ENCODE measurements at places on chromosomes 4 and X.

GRCh38 chr4:80257851-80258250 lies 8.6 kb upstream of the FGF5 start:
- DNase-seq = no peak

- DNase-seq = peak; percentile 9
These were observed at the start of gene SPP1 for GRCh38 chr4:87975466-87975865. TSS of gene SPP1 (plus strand) at chr4:87975714. CDS start at chr4:87976896, 1,182 bp downstream.

DNA sequence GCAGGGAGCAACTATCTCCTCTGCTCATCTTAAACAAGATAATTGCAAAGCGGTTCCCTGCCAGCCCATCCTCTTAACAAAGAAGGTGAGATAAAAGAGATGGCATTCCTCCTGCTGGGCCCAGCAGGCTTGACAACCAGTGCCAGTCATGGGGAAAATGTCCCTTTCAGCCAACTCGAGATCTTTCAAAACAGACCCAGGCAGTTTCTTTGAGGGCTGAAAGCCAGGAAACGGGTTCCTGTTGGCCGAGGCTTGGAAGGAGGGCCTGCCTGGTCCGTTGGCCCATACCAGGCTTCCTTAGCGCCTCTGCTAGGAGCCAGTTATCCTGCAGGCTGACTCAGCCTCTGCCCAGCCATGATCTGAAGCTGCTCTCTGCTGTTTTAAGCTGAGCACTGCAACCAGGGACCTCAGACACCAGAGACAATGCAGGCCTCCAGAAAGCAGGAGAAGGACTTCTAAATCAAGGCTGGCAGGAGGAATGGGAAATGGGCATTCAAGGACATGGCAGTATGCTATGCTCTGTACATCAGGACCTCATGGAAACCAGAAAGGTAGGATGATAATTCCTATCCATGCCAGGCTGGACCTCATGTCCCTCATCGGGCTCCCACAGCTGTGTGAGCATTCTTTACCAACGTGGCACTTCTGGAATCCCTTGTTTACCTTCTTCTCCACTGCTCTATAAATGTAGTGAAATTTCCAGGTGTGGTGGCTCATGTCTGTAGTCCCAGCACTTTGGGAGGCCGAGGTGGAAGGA lies 42.4 kb upstream of the SLC2A9 start:
- DNase-seq = no peak

DNA sequence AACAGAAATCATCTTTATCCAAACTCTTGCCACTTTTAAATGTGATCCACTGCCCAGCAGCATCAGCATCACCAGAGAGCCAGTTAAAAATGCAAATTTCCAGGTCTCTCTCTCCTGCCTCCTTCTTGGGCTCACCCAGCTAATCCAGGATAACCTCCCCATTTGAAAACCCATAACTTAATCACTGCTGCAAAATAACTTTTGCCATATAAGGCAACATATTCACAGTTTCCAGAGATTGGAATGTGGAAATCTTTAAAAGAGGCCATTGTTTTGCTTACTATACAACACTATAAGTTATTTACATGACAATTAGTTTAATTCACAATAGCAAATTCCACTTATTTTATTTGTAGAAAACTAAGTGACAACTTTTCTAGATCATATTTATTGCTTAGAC lies 4.8 kb upstream of the EXOSC9 start:
- no peak for DNase-seq

GRCh38 chr4:109590905-109591304 lies 30.9 kb downstream of the MCUB start:
- no peak for DNase-seq

DNA sequence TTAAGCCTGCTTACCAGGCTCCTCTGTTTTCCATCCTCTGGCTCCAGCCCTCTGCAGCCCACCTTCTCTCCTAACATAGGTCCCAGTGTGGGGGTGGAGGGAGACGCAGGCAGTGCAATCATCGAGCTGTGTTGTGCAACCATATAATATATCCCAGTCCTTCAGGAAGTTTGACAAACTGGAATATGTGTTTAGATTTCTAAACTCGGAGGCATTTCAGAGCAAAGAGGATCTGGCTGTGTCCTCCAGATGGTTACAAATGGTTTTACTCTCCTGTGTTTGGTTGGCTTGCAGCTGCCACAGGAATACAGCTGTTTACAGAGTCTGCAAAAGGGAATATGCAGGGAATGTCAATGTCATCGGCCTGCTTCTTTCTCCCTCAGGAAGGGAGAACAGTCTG lies 195.3 kb upstream of the LNX1 start:
- no peak for DNase-seq

- DNase-seq = no peak
These were observed at the start of gene APELA for GRCh38 chr4:164876700-164877324. TSS of gene APELA (plus strand) at chr4:164877178. CDS start at chr4:164877332, 154 bp downstream.

GRCh38 chr4:133799717-133800315 lies 401.8 kb downstream of the PABPC4L start:
- DNase-seq = no peak

GRCh38 chr4:108954880-108955279 lies 192.0 kb upstream of the ETNPPL start:
- DNase-seq = no peak

DNA sequence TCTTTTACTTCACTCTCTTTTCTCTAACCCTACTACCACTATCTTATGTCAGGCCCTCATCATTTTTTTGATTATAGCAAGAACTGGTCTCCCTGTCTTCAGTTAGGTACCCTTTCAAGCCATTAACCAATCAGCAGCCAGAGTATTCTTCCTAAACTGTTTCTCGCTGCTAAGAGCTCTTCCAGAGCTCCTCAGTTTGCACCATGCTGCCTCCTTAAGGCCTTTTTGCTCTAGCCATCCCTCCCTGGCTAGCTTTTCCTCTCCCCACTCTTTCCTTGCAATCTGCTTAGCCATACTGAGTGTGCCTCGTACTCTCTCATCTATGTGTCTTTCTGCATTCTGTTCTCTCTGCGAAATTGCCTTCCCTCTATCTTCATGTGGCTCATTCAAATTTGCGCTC lies 32.9 kb downstream of the KIF4A start:
- no peak for DNase-seq

DNA sequence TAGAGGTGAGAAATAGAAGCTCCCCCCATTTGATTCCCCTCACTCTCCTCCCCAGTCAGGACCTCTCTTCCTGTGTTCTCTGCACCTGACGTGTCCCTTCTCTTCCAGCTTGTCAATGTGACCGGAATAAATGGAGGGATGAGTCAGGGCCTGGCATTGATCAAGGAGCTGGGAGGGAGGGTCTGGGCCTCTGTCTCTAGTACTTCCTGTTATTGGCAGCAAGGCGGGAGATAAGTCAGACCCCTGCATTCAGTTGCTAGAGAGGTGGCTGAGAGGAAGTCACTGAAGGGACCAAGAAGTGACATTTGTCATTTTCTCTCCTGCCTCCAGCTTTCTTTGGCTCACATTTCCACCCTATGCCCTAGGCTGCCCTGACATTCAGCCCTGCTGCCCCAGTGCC lies 35.1 kb upstream of the ZNF41 start:
- no peak for DNase-seq

- no peak for DNase-seq
These were observed 32.9 kb downstream of the CPEB2 start for GRCh38 chr4:15035159-15035558.

- no peak for DNase-seq
These were observed 181.6 kb downstream of the LARP7 start for GRCh38 chr4:112818594-112818965.

- no peak for DNase-seq
These were observed 363.5 kb upstream of the EMCN start for GRCh38 chr4:100881283-100881682.

DNA sequence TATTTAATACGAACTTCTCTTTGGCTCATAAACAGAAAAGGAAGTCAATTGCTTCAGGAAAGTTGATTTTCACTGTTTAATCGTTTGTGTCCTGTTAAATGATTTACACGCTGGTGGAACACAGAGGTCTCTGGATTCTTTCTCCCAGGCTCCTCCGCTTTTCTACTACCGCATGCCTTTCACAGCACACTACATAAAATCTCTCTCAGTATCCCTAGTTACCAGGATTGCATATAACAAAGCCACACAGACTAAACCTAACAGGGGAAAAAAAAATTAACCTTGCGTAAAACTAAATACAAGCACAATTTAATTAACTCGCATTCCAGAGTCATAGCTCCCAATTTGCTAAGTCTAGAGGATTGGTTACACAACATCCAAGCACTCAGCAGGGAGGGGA lies 133.9 kb downstream of the CORIN start:
- no peak for DNase-seq

- DNase-seq = no peak
These were observed 143.5 kb downstream of the CHM start for GRCh38 chrX:85903692-85904471.

- DNase-seq = no peak
These were observed 1002.5 kb upstream of the INTU start for GRCh38 chr4:126630230-126630629.

DNA sequence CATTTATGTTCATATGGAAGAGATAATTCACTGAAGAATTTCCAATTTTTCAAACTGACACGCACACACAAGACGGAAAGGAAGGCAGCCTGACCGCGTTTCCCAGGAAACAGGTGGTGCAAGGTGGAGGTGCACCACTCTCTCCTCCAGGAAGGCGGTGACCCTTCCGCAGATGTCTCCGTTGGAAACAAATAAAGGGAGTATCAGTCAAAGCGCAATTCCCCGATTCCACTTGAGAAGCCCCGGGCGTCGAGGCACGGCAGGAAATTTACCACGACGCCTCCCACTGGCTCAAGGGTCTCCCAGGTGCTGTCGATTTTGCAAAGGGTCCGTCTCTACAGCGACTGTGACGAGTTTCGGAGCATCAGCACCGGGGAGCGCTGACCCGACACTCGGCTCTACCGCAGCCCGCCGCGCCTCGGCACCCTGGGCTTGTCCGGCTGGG lies 770 bp upstream of the TIGD2 start:
- no peak for DNase-seq
